ENCODE measurements at places on chromosomes 13 and 19. TPM values are rescaled to one million over a fixed set of nuclear protein-coding genes. Genes with fewer than 3 reads are reported as not detected.

GRCh38 chr13:39656325-39656677, 839 bp downstream of the COG6 start:
- H3K27ac ChIP-seq: peak overlapping the region; percentile 93
- peaks cover 7% of the 10 kb centered on the region for H3K4me1 ChIP-seq
- H3K27me3 ChIP-seq: no peaks in the 10 kb centered on the region
- no peak for DNase-seq

GRCh38 chr13:40874138-40874779, 84.8 kb downstream of the SLC25A15 start:
- peaks cover 73% of the 10 kb centered on the region for H3K36me3 ChIP-seq
- H3K27me3 ChIP-seq: no peaks in the 10 kb centered on the region
- no peak for DNase-seq

DNA sequence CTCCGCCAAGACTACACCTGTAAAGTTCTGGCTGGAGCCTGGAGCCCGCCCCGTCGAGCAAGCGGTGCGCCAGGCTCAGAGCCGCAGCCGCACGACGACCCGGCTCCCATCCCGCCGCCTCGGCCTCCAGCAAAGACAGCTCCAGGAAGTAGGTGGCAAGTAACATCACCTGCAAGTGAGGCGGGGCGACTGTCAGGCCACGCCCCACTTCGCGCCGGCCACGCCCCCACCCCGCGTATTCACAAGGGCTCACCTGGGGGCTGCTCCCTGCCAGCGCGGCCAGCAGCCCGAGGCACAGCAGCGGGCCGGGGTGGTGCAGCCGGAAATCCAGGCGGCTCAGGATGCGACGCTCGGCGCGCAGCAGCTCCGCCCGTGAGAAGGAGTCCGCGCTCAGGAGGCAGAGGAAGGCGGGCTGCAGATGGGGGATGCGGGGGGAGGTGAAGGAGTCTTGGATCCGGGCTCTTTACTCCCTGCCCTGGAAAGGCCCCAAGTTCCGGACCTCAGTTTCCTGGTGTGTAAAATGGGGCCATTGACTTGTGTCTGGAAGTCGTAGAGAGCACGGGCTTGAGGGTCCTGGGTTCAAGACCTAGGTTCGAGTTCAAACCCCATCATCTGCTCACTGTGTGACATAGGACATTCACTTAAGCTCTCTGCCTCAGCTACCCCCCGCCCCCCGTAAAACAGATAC, 3.2 kb downstream of the CCNP start:
- peaks cover 75% of the 10 kb centered on the region for H3K27me3 ChIP-seq
- H3K36me3 ChIP-seq: peaks cover 3% of the 10 kb centered on the region
- H3K4me1 ChIP-seq: peaks cover 2% of the 10 kb centered on the region
- no peak overlapping the region for H3K4me3 ChIP-seq
- peak; percentile 53 for DNase-seq

GRCh38 chr13:61777899-61778298, 362.2 kb upstream of the PCDH20 start:
- no peaks in the 10 kb centered on the region for H3K27me3 ChIP-seq
- no peak for DNase-seq
- H3K4me3 ChIP-seq: no peak overlapping the region
- H3K36me3 ChIP-seq: no peaks in the 10 kb centered on the region

DNA sequence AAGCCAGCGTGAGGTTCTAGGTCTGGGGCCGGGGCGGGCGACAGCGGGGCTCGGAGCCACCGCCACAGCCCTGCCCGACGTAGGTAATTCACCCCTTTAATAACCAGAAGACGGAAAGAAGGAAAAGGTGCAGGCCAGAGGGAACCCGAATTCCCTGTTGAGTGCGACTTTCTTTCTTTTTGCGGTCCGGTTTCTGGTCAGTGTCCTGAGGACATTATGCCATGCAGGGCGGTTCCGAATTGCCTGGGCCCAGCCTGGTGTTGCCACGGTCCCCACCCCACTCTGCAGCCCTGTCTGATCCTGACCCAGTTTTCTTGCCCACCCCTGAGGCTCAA, 18.4 kb upstream of the TFDP1 start:
- H3K27ac ChIP-seq: no peak overlapping the region
- DNase-seq: no peak
- peaks cover 1% of the 10 kb centered on the region for H3K4me1 ChIP-seq
- H3K27me3 ChIP-seq: peaks cover 4% of the 10 kb centered on the region
- H3K4me3 ChIP-seq: no peak overlapping the region

DNA sequence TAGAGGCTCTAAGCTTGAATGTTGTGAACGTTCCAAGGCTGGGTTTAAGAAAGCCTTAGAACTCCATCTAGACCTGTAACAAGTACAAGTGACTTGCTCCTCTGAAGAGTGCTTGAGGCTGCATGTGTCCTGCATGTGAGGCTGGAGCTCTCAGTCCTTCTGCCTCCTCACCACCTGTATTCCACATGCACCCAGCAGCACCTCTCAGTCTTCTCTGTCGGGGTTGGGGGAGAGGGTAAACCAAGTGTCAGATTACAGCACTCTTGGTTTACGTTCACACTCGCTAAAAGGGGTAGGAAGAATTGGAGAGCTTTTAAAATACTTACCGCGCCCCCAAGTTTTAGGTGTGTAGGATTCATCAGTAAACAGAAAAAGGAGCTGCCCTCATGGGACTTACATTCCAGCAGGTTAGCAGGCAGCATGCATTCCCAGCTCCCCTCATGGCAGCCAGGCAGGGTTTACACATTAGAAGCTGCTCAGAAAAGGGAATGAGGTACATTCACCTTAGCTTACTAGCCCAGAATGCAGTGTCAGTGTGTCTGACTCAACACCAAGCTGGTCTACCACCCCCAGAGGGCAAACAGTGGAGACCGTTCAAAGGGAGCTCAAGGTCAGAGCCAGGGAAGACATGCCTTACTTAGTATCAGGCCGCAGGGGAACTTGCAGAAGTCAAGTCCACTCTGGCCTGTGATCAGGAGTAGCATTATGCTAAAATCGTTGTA, 248.1 kb downstream of the PCCA start:
- H3K4me1 ChIP-seq: no peaks in the 10 kb centered on the region
- no peak for DNase-seq
- H3K27me3 ChIP-seq: no peaks in the 10 kb centered on the region
- no peak overlapping the region for H3K4me3 ChIP-seq
- H3K36me3 ChIP-seq: peaks cover 32% of the 10 kb centered on the region

DNA sequence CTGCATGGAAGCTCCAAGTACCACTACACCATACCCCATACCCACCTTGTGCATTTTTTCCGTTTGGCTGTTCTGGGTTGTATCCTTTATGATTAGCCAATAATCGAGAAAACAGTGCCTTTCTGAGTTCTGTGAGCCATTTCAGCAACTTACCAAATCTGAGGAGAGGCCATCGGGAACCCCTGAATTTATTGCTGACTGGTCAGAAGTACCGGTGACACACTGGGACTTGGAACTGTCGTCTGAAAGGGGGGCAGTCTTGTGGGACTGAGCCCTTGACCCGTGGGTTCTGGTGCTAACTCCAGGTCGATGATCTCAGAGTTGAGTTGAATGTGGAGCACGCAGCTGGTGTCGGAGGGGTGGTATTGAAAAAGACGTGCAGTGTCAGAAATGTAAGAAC, 15.0 kb downstream of the UPF3A start:
- H3K4me1 ChIP-seq: no peaks in the 10 kb centered on the region
- H3K27ac ChIP-seq: peak overlapping the region; percentile 7
- no peaks in the 10 kb centered on the region for H3K27me3 ChIP-seq
- H3K4me3 ChIP-seq: no peak overlapping the region
- peaks cover 27% of the 10 kb centered on the region for H3K36me3 ChIP-seq

DNA sequence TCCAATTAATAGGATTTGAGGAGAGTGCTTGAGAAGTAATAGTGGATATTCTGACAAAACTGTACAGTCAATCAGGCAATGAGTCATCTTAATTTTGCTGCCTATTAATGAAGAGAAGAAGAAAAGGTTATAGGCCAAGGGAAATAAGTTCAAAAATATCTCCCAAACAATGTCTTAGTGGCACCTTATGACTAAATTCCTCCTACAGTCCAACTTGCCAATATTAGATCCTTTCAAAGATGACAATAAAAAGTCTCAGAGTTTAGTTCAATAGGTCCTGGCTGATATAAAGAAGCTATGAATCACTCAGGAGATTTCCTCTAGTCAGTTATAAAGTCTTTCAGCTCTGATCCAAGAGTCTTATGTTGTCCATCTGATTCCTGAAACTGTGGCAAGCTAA, 27.9 kb downstream of the UGGT2 start:
- H3K4me3 ChIP-seq: no peak overlapping the region
- peaks cover 11% of the 10 kb centered on the region for H3K36me3 ChIP-seq
- H3K27ac ChIP-seq: no peak overlapping the region
- no peak for DNase-seq
- H3K4me1 ChIP-seq: peaks cover 7% of the 10 kb centered on the region
- H3K27me3 ChIP-seq: no peaks in the 10 kb centered on the region

GRCh38 chr19:52351512-52351911, 15.5 kb downstream of the ZNF610 start:
- no peaks in the 10 kb centered on the region for H3K27me3 ChIP-seq
- peak; percentile 15 for DNase-seq
- H3K27ac ChIP-seq: peak overlapping the region; percentile 61
- H3K4me1 ChIP-seq: no peaks in the 10 kb centered on the region
- H3K4me3 ChIP-seq: no peak overlapping the region
- H3K36me3 ChIP-seq: peaks cover 54% of the 10 kb centered on the region

Gene TMEM86B
- 12.0 TPM for total RNA-seq
